Right kidney (tissue), 9 donors: ENCODE measurements at places on chromosomes 16 and 17.

DNA sequence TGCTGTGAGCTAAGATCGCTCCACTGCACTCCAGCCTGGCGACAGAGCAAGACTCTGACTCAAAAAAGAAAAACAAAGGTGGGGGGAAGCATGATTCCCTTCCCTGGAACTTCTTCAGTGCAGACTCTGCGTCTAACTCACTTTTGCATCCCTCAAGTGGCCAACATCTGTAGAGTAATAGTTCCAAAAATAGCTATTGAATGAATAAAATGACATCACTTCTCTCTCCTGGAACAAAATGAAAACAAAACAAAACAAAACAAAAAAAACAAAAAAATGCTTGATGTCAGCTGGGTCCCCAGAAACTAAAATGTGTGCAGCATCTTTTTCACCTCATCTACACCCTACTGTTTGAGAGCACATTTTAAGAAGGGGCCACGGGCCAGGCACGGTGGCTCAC, 197.7 kb upstream of the NOG start:
- DNase-seq: no peak

DNA sequence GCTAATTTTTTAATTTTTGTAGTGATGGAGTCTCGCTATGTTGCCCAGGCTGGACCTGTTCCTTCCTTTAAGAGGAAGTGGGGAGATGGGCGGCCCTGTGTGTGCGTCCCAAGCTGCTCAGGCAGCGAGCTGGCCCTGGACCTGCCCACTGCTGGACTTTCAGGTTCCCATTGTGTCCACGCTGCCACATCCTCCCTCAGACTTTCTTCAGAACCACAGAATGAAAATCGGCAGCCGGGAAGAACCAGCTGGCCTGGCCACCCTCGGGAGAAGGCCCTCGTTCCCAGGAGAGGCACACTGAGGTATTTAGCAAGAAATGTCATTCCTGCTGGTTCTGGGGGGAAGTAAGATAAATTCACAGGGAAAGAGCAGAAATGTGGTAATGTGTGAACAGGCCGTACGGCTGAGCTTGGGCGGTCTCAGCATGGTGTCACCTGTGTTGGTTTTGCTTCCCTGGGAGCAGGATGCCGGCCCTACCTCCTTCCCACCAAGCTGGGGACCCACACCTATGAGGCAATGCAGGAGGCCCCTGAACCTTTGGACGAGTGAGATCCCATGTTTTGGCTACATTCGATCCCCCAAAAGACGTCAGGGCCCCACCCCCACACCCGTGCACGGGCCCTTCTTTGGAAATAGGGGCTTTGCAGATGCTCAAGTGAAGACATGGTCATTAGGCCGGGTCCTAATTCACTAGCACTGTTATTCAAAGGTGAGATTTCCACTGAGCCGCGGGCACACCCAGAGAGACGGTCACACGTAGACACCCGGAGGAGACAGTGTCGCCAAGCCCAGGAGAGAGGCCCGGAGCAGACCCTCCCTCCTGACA, 35.9 kb upstream of the ZNF469 start:
- no peak for DNase-seq

GRCh38 chr17:27513849-27514248, 57.6 kb downstream of the KSR1 start:
- DNase-seq: no peak

DNA sequence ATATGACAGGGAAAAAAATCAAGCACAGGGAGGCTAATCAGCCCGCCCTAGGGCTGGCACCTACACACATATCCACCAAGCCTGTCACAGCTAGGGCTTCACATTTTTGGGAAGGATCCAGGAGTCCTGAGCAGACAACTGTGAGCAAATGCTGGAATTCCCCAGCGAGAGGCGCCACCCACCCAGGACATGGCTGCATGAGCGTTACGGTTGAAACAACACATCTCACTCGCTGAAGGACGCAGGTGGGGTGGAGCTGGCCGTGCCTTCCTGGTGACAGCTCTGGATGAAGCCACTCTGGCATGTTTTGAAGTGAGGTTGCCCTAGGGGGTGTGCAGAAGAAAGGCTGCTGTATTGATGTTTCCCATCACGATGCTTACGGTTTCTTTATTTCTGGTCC, 315.1 kb upstream of the EEF2KMT start:
- DNase-seq: peak; percentile 4

DNA sequence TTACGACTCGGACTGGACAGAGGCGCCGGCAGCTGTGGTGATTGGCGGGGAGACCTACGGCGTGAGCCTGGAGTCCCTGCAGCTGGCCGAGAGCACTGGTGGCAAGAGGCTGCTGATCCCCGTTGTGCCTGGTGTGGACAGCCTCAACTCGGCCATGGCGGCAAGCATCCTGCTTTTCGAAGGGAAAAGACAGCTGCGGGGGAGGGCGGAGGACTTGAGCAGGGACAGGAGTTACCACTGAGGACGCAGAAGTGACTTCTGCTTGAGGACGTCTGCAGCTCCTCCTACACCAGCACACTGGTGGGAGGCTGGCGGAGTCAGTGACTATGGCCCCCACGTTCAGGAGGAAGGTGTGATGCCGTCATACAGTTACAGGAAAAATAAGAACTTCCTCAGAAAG, 9.7 kb downstream of the MRM3 start:
- DNase-seq: no peak

- no peak for DNase-seq
Observed at GRCh38 chr16:12207939-12208338, 231.4 kb downstream of the SNX29 start.

- no peak for DNase-seq
Observed at GRCh38 chr16:53816211-53816836, 112.4 kb downstream of the FTO start.

DNA sequence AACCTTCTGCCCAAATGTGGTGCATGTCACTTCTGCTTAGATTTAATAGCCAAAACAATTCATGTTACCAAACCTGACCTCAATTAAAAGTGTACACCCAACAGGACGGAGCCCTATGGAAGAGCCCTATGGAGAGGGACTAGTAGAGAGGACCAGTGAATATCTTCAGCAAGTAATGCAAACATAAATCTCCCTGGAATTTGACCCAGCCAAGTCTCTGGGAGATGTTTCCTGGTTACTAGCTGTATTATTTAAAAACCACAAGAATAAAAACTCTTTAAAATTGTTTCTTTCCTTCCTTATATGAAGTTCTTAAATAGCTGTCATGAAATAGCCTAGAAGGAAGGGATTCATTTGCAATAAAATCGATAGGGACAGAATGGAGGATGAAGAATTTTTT, 255.8 kb downstream of the CDH11 start:
- DNase-seq: no peak

DNA sequence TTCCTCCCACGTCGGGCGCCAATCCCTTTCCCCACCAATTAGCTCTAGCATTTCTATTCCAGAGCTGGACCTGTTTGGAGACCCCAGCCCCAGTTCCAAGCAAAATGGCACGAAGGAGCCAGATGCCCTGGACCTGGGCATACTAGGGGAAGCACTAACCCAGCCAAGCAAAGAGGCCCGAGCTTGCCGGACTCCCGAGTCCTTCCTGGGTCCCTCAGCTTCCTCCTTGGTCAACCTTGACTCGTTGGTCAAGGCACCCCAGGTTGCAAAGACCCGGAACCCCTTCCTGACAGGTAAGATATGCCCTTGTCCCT, 5.6 kb upstream of the SPATA20 start:
- peak; percentile 26 for DNase-seq

- DNase-seq: no peak
Observed at GRCh38 chr16:56343661-56344517, 81.5 kb downstream of the AMFR start.

- no peak for DNase-seq
Observed at GRCh38 chr17:74795327-74796020, 19.3 kb upstream of the NAT9 start.

DNA sequence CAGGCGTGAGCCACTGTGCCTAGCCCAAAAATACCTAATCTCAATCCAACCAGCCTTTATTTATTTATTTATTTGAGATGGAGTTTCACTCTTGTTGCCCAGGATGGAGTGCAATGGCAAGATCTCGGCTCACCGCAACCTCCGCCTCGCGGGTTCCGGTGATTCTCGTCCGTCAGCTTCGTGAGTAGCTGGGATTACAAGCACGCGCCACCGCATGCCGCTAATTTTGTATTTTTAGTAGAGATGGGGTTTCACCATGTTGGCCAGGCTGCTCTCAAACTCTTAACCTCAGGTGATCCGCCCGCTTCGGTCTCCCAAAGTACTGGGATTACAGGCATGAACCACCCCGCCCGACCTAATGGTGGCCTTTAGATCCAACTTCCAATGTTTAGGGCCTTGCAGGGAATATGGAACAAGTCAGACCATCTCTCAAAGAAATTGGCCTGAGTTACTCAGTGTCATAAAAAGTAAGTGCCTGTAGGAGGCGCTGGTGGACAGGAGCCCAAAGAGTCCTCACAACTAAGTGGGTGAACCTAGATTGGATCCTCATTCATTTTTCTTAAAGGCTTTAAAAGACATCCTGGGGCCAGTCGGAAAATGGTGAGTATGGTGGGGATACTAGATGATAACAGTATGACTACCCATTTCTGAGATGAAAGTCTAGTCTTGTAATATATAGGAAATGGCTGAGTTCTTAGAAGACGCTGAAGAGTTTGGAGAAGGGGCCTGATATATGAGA, 4.6 kb downstream of the ZSCAN10 start:
- no peak for DNase-seq

GRCh38 chr16:48113001-48113400, 42.8 kb downstream of the ABCC12 start:
- DNase-seq: no peak

DNA sequence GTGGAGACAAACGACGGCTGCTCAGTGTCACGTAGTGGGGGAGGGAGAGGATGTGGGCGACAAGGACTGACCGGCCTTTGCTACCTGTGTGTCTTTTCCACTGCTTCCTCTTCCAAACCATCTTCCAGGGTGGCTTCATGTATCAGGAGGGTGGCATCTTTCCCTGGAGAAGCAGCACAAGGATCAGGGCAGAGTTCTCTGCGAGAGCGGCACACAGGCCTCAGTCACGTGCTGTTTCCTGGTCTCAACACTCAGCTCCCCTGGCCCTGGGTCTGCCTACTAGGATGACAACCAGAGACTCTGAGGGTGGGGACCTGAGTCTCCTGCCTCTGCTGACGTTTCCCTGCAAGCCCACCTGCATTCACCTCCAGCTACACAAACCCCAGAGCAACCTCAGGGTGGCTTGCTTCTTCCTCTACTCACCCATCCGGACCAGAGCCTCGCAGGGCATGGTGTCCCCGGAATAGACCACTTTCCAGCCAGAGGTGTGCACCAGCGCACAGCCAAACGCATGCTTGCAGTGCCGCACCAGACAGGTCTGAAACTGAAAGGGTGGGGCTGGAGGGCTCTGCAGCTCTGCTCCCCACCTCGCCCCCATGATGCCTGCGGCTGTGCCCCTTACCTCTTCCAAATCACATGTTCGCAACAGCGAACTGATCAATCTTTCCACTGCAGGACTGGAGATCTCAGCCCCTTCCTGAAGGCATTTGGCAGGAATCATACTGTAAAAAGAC, 23.3 kb downstream of the ELAC2 start:
- DNase-seq: no peak

DNA sequence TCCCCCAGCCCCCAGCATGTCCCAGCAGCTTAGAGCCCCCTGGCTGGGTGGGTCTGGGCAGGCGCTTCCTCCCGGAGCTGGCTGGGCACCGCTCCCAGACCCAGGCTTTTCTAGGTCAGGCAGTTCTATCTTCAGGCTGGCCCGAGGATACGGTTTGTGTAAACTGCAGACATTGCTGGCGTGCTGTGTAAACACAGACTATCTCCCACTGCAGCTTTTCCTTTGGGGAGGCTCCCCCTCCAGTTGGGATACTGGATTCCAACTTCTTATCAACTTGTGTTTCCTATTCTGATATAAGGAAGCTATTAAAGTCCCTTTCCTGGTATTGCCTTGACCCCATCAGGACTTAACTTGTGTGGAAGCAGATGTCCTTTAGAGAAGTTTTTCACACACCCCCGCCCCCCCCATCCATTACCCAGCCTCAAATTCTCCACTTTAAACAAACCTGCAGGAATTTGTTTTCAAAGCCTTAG, 18.3 kb upstream of the GNA13 start:
- no peak for DNase-seq

DNA sequence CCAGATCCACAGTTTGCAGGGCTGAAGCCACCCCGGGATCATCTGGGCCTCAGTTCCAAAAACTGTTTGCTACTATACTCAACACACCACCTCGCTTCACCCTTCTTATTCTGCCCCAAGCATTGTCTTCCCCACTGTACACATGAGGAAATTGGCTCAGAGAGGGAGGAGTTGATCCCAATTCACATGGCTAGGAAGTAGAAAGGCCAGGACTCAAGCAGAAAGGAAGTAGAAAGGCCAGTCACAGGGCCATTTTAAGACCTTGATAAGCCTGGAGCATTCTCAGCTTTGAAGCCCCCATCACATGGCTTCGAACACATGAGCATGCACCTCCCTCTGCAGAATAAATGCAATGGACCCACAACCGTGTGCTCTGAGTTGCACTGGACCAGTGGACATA, 7.7 kb upstream of the PRSS22 start:
- DNase-seq: no peak

GRCh38 chr16:81558444-81559175, 114.0 kb downstream of the CMIP start:
- no peak for DNase-seq

DNA sequence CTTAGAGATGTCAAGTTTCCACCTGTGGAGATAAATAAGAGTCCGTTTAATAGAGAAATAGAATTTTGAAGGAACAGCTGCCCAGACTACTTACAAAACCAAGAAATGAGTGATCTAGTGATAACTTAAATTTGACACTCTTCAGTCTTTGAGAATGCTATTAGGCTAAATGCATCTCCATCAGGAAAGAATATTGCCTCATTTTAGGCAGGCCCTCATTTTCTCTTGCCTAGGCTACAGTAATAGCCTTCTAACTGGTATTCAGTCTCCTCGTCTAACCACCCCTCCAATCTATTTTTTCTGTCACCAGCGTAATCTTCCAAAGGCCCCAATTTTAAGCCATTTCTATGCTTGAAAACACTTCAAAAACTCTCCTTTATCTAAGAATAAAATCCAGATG, 537.8 kb upstream of the CA10 start:
- DNase-seq: no peak

DNA sequence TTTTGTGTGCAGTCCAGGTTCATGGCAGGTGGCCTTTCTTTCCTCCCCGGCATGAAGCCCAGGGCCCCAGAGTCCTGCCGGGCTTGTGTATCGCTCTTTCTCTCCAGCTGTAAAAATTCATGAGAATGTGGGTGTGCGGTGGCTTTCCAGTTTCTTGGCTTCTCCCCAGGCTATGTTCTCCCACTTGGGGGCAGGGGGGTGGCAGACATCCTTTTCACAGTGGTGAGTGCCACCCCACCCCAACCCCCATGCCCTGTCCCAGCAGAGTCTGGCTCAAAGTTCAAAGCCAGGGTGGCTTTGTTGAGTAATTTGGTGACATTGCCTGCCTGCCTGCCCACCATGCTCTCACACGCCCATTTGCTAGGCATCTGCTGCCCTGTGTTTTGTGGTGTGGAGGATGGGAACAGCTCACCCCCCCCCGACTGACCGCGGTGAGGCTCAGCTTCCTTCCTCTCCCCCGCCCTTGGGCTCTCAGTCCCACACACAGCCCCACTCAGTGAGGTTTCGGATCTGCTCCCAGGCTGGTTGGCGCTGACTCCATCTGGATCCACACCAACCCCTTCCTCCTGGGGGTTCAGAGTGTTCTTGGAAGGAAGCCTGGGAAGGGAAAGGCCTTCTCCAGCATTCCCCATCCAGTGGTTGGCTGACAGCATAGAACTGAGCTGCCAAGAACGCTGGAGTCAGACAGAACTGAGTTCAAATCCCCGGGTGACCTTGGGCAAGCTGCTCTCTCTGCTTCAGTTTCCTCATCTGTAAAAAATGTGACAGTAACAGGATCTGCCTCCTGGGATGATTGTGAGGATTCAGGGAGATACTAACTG, 36.0 kb downstream of the CHD9 start:
- DNase-seq: peak; percentile 23

- DNase-seq: no peak
Observed at GRCh38 chr16:73888840-73889490, 407.6 kb upstream of the PSMD7 start.
